Adrenal gland (tissue), 19 donors: ENCODE measurements at places on chromosomes 16 and 17. TPM values are rescaled to one million over a fixed set of nuclear protein-coding genes. Genes with fewer than 3 reads are reported as not detected.

GRCh38 chr17:74182041-74182723 is 21.3 kb upstream of the RPL38 start:
- no peak for DNase-seq

- no peak for DNase-seq
These were observed 2.7 kb downstream of the CCL8 start for GRCh38 chr17:34321964-34322363.

DNA sequence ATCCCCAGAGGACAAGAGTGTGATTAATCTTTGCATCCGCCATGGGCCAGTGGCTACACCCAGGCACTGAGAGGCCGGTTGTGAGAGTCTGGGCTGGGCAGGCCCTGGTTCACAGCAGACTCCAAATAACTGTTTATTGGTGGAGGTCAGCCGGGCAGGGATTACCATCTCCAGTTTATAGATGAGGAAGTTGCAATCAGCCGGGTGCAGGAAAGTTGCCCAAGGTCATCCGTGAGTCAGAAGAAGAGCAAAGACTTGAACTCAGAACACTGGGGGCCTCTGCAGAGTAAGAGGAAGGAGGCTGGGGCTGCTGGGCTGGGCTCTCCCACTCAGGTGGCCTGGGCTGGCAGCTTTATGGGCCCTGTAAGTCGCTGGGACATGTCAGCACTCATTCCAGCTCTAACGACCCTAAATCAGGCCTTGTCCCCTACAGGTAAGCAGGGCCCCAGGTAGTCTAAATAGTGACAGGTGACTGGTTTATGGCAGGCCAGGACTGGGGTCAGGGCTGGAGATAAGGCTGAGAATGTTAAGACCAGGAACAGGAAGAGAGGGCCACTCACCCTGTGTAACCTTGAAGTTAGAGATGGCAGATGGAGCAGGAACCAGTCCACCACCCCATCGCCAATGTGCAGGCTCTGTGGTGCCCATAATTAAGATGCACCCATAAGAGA is 2.1 kb upstream of the CA4 start:
- no peak for DNase-seq

DNA sequence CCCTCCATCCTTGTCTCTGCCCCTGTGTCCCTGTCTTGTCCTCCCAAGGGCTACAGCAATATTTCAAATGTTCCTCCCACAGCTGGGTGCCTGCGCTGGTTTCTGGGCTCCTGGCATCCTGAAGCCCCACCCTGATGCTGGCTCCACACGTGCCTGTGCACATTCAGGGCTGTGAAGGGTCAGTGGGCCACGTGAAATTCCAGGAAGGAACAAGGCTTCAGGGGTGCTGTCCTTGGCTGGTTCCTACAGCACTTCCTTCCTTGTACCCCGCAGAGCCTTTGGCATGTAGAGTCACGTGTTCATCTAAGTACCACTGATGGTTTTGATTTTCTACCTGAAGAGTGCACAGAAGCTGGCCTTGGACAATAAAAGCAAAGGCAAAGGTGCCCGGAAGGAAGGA is 57.7 kb upstream of the NLK start:
- peak; percentile 30 for DNase-seq

DNA sequence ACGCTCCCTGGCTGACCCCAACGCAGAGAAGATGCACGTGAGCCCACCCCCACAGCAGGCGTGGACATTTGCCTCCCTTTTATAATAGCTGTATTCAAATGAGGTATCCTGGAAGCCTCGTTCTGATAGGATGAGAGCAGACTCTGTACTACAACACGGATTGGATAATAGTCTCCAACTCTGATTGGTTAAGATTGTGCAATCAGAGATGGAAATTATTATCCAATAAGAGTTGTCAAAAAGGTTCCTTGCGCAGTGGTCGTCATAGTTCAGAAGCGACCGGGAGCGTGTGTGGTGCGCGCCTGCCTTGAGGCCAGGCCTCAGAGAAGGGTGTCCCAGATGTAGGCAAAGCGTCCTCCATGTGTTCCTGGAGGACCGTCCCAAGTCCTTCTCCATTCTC is 104.6 kb downstream of the USP22 start:
- DNase-seq = no peak

Gene SLC52A1
- not detected for total RNA-seq

Gene OR4D1
- not detected for total RNA-seq
